ENCODE measurements at places on chromosomes 16 and 17. TPM values are rescaled to one million over a fixed set of nuclear protein-coding genes. Genes with fewer than 3 reads are reported as not detected.

GRCh38 chr17:81388091-81388611, 7.1 kb upstream of the BAHCC1 start:
- no peak overlapping the region for H3K4me3 ChIP-seq
- peaks cover 54% of the 10 kb centered on the region for H3K27me3 ChIP-seq
- H3K36me3 ChIP-seq: no peaks in the 10 kb centered on the region
- no peak overlapping the region for H3K27ac ChIP-seq
- H3K4me1 ChIP-seq: no peaks in the 10 kb centered on the region
- no peak for DNase-seq

GRCh38 chr17:32927724-32928585, at the start of gene TMEM98:
TMEM98 (plus strand) TSS chr17:32928153; CDS start chr17:32931529, 3,376 bp downstream.
- H3K36me3 ChIP-seq: no peaks in the 10 kb centered on the region
- peak within 1 kb of the TSS; percentile 9 for H3K27ac ChIP-seq
- DNase-seq: no peak
- H3K4me3 ChIP-seq: no peak within 1 kb of the TSS
- H3K27me3 ChIP-seq: peaks cover 19% of the 10 kb centered on the region

The FN3K gene
- 1.3 TPM for total RNA-seq

The TACO1 gene
- 40.0 TPM for total RNA-seq

The SPNS1 gene
- total RNA-seq: 36.5 TPM

DNA sequence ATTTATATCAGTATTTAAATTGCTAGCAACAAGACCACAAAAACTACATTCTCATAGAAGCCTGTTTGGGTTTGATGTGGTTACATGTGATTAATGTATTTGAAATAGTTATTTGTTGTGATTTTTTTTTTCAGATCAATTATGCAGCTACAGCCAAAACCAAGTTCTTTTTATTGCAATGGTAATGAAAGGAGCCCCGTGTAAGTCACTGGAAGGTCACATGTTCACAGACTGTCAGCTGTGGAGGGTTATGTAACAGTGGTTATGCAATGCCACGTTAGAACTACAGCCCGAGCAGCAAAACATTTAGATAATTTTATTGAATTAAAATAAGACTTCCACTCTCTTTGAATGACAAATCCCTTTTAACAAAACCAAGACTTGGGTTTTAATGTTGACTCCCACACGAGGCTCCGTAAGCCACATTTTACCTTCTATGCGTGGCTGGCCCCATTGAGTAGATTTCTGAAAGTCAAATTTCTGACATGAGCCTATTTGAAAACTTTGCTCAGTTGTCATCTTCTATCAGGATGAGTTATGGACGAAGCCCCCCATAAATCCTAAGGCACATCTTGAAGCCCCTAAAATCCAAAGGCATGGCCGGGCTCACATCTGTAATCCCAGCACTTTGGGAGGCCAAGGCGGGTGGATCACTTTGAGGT, 41.8 kb upstream of the SEC14L1 start:
- no peak overlapping the region for H3K27ac ChIP-seq
- H3K36me3 ChIP-seq: peaks cover 12% of the 10 kb centered on the region
- no peaks in the 10 kb centered on the region for H3K27me3 ChIP-seq
- H3K4me1 ChIP-seq: peaks cover 14% of the 10 kb centered on the region
- H3K4me3 ChIP-seq: no peak overlapping the region
- DNase-seq: no peak

The MMD gene
- total RNA-seq: 19.1 TPM

DNA sequence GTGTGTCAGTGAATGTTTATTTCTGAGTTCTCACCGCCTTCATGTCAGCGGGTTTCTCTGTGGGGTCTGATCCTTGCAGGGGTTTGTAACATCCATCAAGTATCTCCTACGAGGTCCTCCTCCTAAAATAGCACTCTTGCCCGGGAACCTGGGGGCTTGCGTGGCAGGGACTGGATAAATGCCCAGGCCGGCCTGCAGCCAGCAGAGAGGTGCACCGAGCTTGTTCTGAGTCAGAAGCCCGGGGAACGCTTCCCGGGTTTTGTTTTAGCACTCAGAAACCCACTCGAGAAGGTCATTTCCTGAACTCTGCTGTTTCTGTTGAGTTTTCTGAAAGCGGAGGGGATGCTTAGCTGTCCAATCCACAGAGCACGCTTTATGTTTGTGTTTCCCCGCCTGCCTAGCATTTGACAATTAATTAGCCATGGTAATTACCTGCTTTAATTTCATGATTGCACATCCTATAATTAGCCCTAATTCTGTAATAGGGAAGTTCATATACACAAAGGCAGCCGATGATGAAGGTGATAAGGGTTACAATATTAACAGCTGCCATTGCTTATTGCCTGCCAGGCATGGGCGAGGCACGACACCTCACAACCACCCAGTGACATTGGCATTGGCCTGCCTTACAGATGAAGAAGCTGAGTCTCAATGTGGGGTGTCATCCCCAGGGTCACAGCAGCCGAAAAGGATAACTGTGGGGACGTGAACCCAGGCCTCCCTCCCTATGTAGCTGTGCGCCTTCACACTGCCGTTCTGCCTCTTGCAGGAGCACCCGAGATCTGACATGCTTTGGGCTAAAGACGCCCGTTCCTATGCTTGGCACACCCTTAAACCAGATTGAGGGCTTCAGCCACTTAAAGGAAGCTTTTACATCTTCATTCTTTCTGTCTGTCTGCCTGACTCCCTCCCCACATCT, 333.1 kb downstream of the CPPED1 start:
- H3K27ac ChIP-seq: no peak overlapping the region
- no peaks in the 10 kb centered on the region for H3K4me1 ChIP-seq
- H3K36me3 ChIP-seq: no peaks in the 10 kb centered on the region
- no peak for DNase-seq

GRCh38 chr16:2235695-2236336, 428 bp upstream of the DNASE1L2 start:
- no peak overlapping the region for H3K4me3 ChIP-seq
- DNase-seq: no peak
- no peaks in the 10 kb centered on the region for H3K27me3 ChIP-seq

- DNase-seq: no peak
- H3K36me3 ChIP-seq: no peaks in the 10 kb centered on the region
- no peak overlapping the region for H3K4me3 ChIP-seq
- no peak overlapping the region for H3K27ac ChIP-seq
- H3K4me1 ChIP-seq: no peaks in the 10 kb centered on the region
Measured at GRCh38 chr17:81164371-81165245, 699 bp upstream of the PVALEF start.

GRCh38 chr16:75555213-75555706, 792 bp downstream of the TMEM231 start:
- no peaks in the 10 kb centered on the region for H3K36me3 ChIP-seq
- peak overlapping the region; percentile 89 for H3K4me3 ChIP-seq
- H3K27me3 ChIP-seq: no peaks in the 10 kb centered on the region
- DNase-seq: peak; percentile 4

- H3K4me3 ChIP-seq: no peak overlapping the region
- H3K4me1 ChIP-seq: no peaks in the 10 kb centered on the region
- DNase-seq: no peak
- no peaks in the 10 kb centered on the region for H3K36me3 ChIP-seq
- no peaks in the 10 kb centered on the region for H3K27me3 ChIP-seq
Measured at GRCh38 chr16:58792188-58792587, 58.1 kb upstream of the GOT2 start.

DNA sequence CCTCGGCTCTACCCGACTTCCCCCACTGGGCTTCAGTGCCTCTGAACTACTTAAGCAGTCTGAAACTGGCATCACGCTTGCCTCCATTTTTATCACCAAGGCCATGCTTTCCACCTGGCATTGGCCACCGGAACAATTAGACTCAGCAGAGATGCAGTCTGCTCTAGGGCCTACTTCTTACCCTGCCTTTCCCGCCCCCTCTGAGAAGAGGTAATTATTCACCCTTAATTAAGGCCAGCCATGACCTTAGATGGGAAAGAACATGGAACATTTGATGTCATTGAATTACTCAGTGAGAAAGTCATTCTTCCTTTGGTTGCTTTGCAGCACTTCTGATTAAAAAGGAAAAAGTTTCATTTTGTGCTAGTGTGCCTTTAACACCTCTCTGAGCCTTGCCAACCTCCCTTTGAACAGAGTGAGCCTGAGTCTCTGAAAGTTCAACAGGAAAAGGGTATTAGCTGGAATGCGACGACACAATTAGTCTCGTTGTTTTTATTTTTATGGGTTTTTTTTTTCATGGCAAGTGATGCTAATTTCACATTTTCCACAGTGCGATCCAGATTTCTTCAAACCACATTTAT, 60.9 kb upstream of the TNRC6A start:
- no peaks in the 10 kb centered on the region for H3K4me1 ChIP-seq
- DNase-seq: no peak
- H3K27me3 ChIP-seq: peaks cover 6% of the 10 kb centered on the region
- H3K36me3 ChIP-seq: no peaks in the 10 kb centered on the region

The SLC25A11 gene
- total RNA-seq: 101 TPM

DNA sequence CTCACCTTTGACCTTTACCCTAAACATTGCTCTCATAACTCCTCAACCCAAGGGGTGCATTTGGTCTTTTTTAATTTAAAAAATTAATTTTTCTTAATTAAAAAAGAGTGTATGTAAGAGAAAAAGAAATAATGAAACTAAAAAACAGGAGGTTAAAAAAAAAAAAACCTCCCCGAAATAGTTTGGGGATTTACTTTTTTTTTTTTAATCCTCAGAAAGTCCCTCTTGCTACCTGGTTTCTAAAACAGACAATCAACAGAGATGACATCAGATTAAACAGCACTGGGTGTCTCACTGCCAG, 301.3 kb downstream of the SOX9 start:
- H3K27me3 ChIP-seq: no peaks in the 10 kb centered on the region
- H3K36me3 ChIP-seq: no peaks in the 10 kb centered on the region
- no peak for DNase-seq
- H3K27ac ChIP-seq: no peak overlapping the region
- no peaks in the 10 kb centered on the region for H3K4me1 ChIP-seq

The ZNF750 gene
- not detected for total RNA-seq

DNA sequence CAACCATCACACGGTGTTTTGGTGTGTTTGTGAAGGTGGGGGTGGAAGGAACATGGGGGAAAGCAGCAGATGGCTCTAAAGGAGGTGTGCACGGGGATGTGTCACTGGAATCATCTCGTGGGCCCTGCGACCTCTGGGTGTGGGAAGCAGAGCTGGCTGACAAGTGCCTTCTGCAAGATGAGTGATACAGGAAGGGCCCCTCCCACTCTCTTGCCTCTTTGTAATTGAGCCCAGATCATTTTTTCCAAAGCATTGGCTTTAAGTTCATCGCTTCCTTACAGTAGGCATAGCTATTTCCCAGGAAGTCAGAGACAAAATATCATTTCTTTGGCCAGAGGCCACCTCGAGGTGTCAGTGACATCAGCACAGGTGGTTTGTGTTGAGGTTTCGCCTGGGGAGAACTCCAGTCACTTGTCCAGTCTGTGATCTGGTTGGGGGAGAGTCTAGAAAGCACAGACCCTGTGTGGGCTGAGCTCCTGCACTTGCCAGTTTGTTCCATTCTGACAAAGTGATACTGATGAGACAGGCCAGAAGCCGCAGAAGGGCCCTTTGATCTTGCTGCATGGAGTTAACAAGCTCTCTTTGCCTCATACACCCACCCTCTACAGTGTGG, 20.6 kb upstream of the SNTB2 start:
- H3K27ac ChIP-seq: no peak overlapping the region
- DNase-seq: peak; percentile 56
- H3K36me3 ChIP-seq: peaks cover 33% of the 10 kb centered on the region
- H3K4me3 ChIP-seq: no peak overlapping the region

The LPO gene
- not detected for total RNA-seq

GRCh38 chr16:4298761-4299522, 16.9 kb upstream of the GLIS2 start:
- H3K27ac ChIP-seq: no peak overlapping the region
- DNase-seq: no peak
- H3K36me3 ChIP-seq: no peaks in the 10 kb centered on the region
- no peaks in the 10 kb centered on the region for H3K27me3 ChIP-seq
- H3K4me3 ChIP-seq: no peak overlapping the region

The AOC3 gene
- 1.3 TPM for total RNA-seq

DNA sequence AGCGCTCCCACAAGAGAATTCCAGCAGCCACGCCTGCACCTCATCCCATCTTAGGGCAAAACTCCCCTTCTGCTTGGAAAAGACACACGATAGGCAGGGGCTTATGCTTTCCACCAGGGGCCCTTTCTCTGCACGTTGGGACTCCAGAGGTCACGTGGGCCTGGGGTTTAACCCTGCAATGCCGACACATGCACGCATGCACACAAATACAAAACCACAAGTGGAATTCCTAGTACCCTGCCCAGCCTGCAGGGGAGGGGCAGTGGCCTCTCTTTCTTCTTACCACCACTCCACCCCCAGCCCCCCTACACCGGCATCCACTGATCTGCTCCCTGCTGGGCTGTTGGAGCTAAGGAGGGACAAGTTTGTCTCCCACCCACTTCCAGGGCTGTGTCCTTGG, 16.8 kb upstream of the CCDC182 start:
- no peaks in the 10 kb centered on the region for H3K4me1 ChIP-seq
- DNase-seq: no peak
- no peaks in the 10 kb centered on the region for H3K36me3 ChIP-seq
- no peak overlapping the region for H3K27ac ChIP-seq

GRCh38 chr16:566475-567372, at the start of gene NHLRC4:
NHLRC4 (plus strand) TSS chr16:567005; CDS start chr16:568048, 1,043 bp downstream.
- peak within 1 kb of the TSS; percentile 47 for H3K4me3 ChIP-seq
- peak within 1 kb of the TSS; percentile 75 for H3K27ac ChIP-seq
- H3K36me3 ChIP-seq: no peaks in the 10 kb centered on the region
- peaks cover 41% of the 10 kb centered on the region for H3K4me1 ChIP-seq
- no peaks in the 10 kb centered on the region for H3K27me3 ChIP-seq

The KRTAP1-5 gene
- not detected for total RNA-seq

DNA sequence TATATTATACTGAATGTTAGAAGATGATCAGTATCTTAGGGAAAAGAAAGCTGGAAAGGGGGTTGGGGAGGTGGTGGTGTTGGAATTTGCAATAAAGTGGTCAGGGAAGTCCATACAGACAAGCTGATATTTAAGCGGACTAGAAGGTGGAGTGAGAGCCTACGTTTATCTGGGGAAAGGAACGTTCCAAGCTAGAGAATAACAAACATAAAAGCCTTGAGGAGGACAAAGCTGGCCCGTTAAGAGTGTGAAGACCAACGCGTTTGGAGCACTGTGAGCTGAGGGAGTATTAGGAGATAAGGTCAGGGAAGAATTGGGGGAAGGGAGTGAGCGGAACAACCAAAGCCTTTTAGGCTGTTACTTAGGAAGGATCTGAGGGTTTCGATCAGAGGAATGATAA, 1.4 kb downstream of the DDX42 start:
- no peak for DNase-seq
- peak overlapping the region; percentile 99 for H3K27ac ChIP-seq
- H3K4me3 ChIP-seq: peak overlapping the region; percentile 66
